ENCODE measurements at places on chromosomes 4 and X. TPM values are rescaled to one million over a fixed set of nuclear protein-coding genes. Genes with fewer than 3 reads are reported as not detected.

DKK2 gene
- 0.07 TPM for total RNA-seq

SPRY1 gene
- 40.6 TPM for total RNA-seq

PPP1R3F gene
- total RNA-seq = 6.0 TPM

TIMM8A gene
- 40.1 TPM for total RNA-seq

P2RY10 gene
- 66.4 TPM for total RNA-seq

DRP2 gene
- total RNA-seq = 0.18 TPM

CENPVL2 gene
- not detected for total RNA-seq

DNA sequence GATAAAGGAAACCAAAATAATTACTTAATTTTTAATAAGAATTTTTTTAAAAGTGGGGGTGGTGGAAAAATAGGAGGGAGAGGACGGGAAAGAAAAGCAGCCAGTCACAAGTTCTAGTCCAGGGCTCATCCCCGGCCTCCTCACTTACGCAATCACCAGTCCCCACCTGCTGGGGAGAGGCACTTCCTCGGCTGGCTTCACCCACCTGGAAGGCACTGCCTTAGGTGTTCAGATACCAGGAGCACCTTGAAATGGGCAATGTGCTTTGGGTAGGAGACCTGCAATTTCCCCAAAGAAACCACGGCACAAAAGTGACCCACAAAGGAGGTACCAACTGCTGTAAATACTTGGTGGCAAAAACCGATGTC lies 23.8 kb downstream of the AFAP1 start:
- H3K4me1 ChIP-seq = no peaks in the 10 kb centered on the region
- H3K36me3 ChIP-seq = no peaks in the 10 kb centered on the region
- no peaks in the 10 kb centered on the region for H3K27me3 ChIP-seq
- DNase-seq = no peak

DNA sequence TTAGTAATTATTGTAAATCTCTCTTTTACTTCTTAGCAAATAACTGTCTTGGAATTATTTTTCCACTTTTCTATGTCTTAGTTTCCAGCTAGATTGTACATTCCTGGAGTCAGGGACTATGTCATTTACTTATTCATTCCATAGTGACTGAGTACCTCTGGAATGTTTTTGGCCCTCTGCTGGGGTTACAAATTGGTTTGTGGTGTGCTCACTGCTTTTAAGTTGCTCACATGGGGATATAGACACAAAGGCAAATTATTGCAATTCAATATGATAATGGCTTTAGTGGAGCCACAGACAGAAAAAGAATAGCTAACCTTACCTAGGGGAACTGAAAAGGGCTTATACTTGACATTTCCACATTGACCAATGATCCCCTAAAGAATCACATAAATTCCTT lies 63.7 kb upstream of the PDGFRA start:
- no peaks in the 10 kb centered on the region for H3K4me1 ChIP-seq
- no peaks in the 10 kb centered on the region for H3K27me3 ChIP-seq
- H3K36me3 ChIP-seq = no peaks in the 10 kb centered on the region
- no peak overlapping the region for H3K4me3 ChIP-seq
- no peak overlapping the region for H3K27ac ChIP-seq

- H3K4me3 ChIP-seq = no peak overlapping the region
- no peaks in the 10 kb centered on the region for H3K4me1 ChIP-seq
- H3K27ac ChIP-seq = no peak overlapping the region
- no peak for DNase-seq
- no peaks in the 10 kb centered on the region for H3K27me3 ChIP-seq
These were observed 45.3 kb upstream of the CAMK2D start for GRCh38 chr4:113806850-113807249.

DNA sequence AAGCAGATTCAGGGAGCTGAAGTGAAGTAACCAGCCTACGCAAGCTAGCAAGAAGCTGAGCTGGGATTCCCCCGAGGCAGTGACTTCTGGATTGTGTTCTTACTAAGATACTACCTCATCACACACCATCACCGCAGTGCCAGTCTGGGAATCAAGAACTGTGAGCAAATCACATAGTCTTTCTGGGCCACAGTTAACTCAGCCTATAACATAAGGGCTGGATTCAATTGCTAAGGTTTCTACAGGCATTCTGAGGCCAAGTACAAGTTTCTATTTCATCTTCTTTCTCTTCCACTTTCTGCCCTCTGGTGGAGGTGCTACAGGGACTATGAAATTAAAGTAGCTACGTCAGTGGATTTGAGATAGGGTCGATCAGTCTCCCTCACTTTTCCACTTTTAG lies 1.4 kb upstream of the CORIN start:
- H3K4me1 ChIP-seq = peaks cover 23% of the 10 kb centered on the region
- H3K27ac ChIP-seq = no peak overlapping the region
- H3K36me3 ChIP-seq = no peaks in the 10 kb centered on the region
- H3K4me3 ChIP-seq = no peak overlapping the region

DNA sequence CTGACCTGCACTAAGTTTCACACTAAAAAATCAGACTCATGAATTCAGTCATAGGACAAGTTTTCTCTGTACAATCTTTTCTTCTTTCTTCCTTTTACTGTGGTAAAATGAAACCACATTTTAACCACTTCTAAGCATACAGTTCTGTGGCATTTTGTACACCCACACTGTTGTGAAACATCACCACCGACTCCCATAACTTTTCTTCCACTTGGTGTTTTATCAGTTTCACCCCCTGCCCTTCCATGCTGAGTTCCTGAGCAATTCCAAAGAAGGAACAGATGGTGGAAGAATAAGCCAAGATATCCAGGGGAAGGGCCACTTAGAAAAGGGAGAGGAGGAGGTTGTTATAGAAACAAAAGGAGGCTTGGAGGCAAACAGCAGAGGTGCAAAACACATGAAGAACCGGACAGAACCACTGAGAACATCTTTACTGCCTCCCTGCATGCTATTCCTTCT lies 22.6 kb downstream of the SLC25A4 start:
- H3K27ac ChIP-seq = no peak overlapping the region
- peak; percentile 73 for DNase-seq
- H3K27me3 ChIP-seq = no peaks in the 10 kb centered on the region
- H3K4me3 ChIP-seq = no peak overlapping the region
- H3K4me1 ChIP-seq = peaks cover 16% of the 10 kb centered on the region
- H3K36me3 ChIP-seq = peaks cover 20% of the 10 kb centered on the region

- H3K27me3 ChIP-seq = no peaks in the 10 kb centered on the region
- no peak overlapping the region for H3K4me3 ChIP-seq
- H3K4me1 ChIP-seq = no peaks in the 10 kb centered on the region
- no peak overlapping the region for H3K27ac ChIP-seq
- DNase-seq = no peak
- no peaks in the 10 kb centered on the region for H3K36me3 ChIP-seq
These were observed 16.0 kb downstream of the SULT1E1 start for GRCh38 chr4:69843932-69844331.

- peaks cover 25% of the 10 kb centered on the region for H3K4me1 ChIP-seq
- no peak overlapping the region for H3K27ac ChIP-seq
- no peak overlapping the region for H3K4me3 ChIP-seq
- no peak for DNase-seq
These were observed 2.8 kb upstream of the NELFA start for GRCh38 chr4:2011583-2011982.

DNA sequence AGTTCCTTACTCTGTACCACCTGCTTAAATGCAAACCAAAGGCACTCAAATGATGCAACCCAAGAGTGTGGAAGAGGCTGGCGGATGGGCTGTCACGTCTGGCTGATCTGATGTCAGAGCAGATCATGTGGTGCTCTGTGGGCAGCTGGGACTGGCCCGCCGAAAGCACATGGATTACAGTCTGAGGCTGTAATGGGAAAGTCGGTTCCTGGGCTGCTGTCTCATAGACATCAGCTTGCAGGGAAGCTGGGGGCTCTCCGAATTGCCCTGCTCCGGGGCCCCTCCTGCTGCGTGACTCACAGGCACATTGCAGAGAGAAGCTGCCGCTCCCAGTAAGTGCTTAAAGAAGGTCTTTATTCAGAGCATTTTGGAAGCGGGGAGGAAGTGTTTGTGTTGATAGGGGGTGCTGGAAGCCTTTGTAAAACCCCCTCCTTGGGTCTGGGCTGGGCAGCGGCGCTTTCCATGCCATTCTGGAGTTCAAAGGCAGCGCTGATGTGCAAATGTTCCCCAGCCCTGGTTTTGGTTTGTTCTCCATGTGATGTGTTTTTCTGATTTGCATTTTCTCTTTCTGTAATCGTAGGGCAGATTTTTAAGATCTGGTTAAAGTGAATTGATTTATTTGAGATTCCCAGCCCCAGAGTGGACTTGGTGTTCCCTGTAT lies 181.1 kb downstream of the LARP7 start:
- no peak overlapping the region for H3K4me3 ChIP-seq
- DNase-seq = no peak
- no peaks in the 10 kb centered on the region for H3K27me3 ChIP-seq
- H3K36me3 ChIP-seq = no peaks in the 10 kb centered on the region
- H3K27ac ChIP-seq = no peak overlapping the region
- H3K4me1 ChIP-seq = no peaks in the 10 kb centered on the region

DNA sequence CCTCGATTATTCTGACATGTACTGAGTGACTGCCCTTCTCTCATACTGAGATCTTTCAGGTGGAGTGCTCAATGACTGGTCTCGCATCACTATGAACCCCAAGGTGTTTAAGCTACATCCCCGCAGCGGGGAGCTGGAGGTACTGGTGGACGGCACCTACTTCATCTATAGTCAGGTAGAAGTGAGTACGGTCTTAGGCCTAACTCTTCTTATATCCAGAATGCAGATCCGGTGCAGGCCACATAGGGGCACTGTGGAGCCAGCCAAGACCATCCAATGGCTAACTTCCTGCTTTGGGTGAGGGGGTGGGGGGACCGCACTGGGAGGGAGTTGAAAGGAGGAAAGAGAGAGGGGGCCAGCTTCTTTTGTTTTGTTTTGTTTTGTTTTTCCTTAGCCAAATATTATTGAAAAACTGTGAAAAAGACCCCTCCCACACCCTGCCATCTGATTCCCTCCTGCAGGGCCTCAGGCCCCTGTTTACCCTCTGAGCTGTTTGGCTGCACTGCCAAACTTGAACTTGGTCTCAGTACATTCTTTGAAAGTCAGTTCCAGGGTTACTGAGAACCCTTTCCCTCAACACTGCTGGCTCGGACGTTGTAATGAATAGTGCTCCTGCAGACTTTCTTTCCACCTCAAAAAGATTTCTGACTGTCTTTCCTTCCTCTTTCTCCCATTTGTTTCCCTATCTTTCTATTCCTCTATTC lies 16.2 kb downstream of the AWAT2 start:
- H3K4me1 ChIP-seq = peaks cover 11% of the 10 kb centered on the region
- H3K27ac ChIP-seq = no peak overlapping the region
- no peaks in the 10 kb centered on the region for H3K27me3 ChIP-seq
- H3K36me3 ChIP-seq = no peaks in the 10 kb centered on the region

GRCh38 chr4:108094923-108095482 lies 73.7 kb downstream of the LEF1 start:
- H3K36me3 ChIP-seq = no peaks in the 10 kb centered on the region
- H3K27ac ChIP-seq = no peak overlapping the region
- DNase-seq = no peak

- H3K27ac ChIP-seq = no peak overlapping the region
- no peak overlapping the region for H3K4me3 ChIP-seq
- no peaks in the 10 kb centered on the region for H3K27me3 ChIP-seq
- H3K36me3 ChIP-seq = no peaks in the 10 kb centered on the region
These were observed 4.7 kb downstream of the PDE6B start for GRCh38 chr4:629915-630641.

GRCh38 chrX:12988797-12989196 lies 13.9 kb downstream of the TMSB4X start:
- no peaks in the 10 kb centered on the region for H3K27me3 ChIP-seq
- peaks cover 41% of the 10 kb centered on the region for H3K4me1 ChIP-seq
- H3K27ac ChIP-seq = no peak overlapping the region
- no peak for DNase-seq

DNA sequence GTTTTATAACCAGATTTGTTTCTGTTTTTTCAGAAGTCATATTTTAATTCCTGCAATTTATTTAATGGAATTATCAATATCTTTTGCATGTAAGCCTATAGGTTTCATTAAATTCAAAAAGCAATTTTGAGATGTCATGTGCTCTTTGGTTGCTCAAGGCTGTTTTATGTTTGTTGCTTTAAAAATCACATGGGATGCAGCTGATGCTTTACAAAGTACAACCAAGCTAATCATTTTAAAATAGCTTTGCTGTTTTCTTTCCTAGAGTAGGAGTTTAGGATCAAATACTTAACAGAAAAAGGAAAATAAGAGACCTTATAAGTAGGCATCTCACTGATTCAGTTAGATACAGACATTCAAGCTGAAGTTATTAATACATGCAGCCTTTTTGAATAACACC lies 11.3 kb downstream of the CPEB2 start:
- H3K4me1 ChIP-seq = peaks cover 7% of the 10 kb centered on the region
- H3K36me3 ChIP-seq = no peaks in the 10 kb centered on the region
- no peaks in the 10 kb centered on the region for H3K27me3 ChIP-seq
- no peak for DNase-seq
